Stimulated activated CD8-positive, alpha-beta memory T cell treated with anti-CD3 and anti-CD28 coated beads, Interleukin-7, amount 100 ng/mL, for 1 hour (primary cell): ENCODE measurements at places on chromosomes 4 and X.

DNA sequence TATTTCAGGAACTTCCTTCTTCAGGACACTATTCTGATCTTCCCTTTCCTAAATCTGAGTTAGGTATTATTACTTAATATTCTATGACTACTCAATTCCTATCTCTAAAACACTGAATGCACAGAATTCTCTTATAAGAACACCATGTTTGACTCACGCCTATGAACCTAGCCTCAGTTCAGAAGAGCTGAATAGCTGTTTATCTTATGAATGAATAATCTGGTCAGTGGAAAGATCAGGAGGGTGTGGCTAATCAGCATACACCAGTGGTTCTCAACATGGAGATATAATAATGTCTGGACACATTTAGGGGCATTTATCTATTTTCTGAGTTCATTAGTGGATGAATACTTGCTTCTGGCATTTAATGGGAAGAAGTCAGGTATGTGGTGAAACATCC, 24.2 kb downstream of the EPHA5 start:
- no peak for DNase-seq

DNA sequence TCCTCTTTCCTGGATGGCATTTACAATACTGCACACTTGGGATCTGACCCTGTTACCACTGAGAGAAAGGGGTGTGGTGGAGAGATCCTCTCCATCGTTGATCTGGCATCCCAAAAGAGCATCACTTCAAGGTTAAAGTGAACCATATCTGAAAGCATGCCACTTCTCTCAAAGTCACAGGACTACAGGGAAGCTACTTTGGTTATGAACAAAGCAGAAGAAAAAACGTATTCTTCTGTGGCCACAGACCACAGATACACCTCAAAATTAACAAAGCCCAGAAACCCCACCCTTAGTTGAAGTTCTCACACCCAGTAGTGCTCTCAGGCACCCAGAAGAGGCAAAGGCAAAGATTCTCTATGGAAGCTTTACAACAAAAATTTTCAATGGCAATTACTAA, 108.3 kb downstream of the JADE1 start:
- DNase-seq, result no peak

DNA sequence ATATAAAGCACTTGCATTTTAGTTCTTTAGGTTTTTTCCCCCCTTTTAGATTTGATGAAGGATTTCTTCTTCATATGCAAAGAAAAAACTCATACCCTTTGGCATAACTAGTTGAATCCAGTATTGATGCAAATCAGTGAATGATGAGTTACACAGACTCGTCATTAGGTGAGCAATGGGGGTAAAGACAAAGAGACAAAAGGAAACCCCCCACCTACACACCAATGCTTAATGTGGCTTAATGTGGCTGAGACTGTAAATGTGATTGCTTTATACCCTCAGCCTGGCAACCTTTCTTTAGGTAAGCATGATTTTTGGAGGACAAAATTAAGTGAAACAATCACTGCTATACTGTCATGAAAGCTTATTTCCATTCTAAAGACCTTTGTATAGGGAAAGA, 39.5 kb downstream of the CD40LG start:
- no peak for DNase-seq

DNA sequence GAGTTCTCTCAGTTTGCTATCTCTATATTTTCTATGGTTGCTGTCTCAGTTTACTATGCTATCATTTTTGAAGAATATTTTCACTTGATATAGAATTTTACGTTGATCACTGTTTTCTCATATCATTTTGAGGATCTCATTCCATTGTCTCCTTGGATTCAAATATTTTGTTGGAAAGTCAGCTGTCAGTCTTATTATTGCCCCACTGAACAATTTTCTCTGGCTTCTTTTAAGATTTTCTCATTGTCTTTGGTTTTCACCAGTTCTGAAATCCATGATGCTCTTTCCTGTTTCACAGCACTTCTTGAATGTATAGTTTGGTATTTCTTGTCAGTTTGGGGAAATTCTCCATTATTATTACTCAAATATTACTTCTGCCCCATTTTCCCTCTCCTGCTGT, 81.1 kb downstream of the ENPP6 start:
- DNase-seq, result no peak

DNA sequence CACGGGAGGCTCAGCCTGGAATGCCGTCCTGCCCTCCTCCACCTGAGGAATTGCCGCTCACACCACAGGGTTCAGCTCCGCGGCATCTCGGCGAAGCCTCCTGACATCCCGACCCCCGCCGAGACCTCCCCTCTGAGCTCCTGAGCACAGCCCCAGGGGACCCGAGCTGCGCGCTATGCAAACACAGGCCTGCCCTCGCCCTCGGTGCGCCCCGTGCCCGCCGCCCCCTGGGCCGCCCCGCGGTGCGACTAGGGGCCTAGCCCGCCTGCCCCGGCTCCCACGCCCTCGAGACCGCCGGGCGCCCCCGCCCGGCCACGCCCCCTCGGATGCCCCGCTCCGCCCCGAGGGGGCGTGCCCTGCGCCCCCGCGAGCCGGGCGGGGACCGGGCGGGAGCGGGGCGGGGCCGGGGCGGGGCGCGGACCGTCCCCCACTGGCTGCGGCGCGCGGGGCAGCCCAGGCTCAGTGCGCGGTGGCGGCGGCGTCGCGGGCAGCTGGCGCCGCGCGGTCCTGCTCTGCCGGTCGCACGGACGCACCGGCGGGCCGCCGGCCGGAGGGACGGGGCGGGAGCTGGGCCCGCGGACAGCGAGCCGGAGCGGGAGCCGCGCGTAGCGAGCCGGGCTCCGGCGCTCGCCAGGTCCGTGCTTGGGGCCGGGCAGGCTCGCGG, at the start of gene FGFR3:
FGFR3 (plus strand) TSS at position 462 of the 664 bp plus-strand sequence. CDS start 642 bp downstream, outside the sequence.
- no peak for DNase-seq

- no peak for DNase-seq
These were observed 169.9 kb downstream of the DHRSX start for GRCh38 chrX:2330910-2331309.

DNA sequence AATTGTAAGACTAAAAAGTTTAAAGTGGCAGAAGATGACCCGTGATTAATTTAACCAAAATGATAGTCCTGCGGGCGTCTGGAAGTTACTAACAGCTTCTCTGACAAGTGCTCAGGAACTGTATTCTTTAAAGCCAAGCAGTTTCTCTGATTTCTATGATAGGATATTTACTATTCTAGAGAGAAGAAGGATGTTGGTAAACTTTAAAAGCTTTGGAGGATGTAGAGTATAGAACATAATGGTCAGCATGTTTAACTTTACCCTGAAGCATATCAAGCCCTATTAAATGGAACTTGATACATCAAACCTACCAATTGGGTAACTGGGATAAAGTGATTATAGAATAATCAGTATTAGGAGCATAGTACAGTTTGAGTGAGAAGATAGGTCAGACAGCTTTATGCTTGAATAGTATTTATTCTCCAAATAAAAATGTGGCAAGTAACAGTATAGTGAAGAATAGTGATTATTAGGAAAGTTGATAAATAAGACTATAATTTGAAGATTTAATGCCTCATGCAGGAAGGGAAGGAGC, 1.8 kb downstream of the STIM2 start:
- no peak for DNase-seq

DNA sequence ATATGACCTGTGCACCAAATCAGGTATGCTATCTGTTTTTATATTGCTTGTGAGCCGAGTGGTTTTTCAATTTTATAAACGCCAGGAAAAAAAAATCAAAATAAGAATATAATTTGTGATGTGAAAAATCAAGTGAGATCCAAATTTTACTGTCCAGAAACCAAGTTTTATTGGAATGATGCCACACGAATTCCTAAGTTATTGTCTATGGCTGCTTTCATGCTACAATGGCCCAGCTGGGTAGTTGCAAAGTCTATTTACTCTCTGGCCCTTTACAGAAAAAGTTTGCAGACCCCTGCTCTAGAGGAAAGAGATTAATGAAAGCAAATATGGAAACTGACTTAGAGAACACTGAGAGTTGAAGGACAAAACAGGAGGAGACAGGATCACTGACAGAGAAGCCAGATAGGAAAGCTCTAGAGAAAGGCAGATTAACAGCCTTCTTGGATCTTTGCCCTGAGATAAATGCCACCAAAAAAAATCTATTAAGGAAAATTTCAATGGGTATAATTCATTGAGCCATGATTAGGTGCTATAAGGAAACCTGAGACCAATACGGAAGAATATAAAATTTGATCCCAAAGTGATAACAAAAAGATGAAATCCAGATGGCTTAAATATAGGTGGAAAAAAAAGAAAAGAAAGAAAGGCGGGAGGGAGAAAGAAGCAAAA, 29.8 kb downstream of the PRSS12 start:
- no peak for DNase-seq

GRCh38 chr4:85610450-85610849, 135.5 kb downstream of the ARHGAP24 start:
- DNase-seq, result no peak

GRCh38 chr4:154406018-154406795, 85.4 kb downstream of the DCHS2 start:
- no peak for DNase-seq

- no peak for DNase-seq
These were observed 68.0 kb downstream of the SNX12 start for GRCh38 chrX:71000139-71000538.

DNA sequence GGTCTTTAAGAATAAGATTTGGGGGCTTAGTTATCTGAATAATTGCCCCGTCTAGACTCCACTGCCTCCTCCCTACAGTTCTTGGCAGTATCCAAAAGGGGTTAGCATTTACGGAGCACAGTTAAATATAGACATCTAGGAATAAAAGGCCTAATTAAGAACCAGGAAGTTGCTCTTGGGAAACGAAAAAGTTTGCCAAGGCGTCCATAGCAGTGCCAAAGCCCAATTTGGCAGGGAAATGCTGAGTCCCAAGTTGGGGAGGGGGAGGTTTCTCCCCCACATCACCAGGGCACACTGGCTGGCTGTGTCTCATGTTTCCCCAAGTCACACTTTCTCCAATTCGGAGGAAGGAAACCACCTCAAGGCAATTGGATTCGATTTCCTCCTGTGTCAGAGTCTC, 338.7 kb downstream of the FBXW7 start:
- no peak for DNase-seq

GRCh38 chr4:81628489-81628888, 156.8 kb upstream of the RASGEF1B start:
- DNase-seq, result no peak

DNA sequence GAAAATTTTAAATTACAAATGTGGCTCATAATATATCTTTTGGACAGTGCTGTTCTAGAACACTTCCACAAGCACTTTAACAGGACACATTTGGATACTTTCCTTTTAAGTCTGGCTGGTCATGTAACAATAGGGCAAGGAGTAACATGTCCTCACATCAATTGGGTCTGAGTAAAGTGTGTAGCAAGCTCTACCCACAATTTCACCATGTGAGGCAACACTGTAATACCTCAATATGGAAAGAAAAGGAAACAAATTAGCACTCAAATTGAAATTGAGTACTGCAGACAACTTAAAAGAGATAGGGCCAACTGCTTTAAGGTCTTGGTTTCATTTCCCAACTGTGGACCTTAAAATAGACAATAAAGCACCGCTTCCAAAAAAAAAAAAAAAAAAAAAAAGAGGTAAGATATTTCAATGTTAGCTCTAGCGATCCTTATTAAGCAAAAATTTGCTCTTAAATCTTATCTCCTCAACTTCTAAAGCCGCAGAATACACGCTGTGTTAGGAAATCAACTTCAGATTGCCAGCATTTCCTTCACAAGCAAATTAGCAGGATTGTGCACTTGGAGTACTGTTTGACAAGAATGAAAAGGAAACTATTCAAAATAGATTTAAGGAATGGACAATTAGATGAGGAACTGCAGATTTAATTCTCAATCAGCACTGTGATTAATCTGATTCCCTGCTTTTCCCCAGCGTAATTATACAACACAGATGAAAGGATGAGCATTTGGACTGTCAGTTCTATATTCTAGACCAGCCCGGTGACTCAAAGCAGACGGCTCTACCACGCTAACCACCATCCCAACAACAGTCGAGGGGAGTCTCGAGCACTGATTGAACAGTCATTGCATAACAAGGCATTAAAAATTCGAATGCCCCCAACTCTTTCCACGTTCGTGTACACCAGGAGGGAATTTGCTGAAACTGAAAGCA, 1.6 kb downstream of the CASK start:
- no peak for DNase-seq

DNA sequence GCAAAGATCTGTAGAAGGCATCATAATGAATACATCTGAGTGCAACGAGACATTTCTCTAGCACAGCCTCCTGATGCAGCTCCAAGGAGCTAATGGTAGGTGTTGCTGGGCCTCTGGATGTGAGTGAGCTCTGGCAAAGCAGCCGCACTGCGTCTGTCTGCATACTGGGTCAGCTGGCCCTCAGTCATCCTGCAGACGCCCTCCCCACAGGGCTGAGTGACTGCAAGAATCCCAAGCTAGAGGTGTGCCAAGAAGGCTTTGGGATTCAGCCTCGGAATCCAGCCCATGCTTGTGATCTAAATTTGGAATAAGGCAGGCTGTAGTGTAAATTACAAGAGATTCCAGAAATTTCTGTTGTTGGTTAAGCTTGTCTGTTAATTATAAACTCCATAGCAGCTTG, 18.5 kb downstream of the HERC3 start:
- DNase-seq, result no peak

GRCh38 chr4:75542824-75543223, 13.0 kb upstream of the ODAPH start:
- no peak for DNase-seq

DNA sequence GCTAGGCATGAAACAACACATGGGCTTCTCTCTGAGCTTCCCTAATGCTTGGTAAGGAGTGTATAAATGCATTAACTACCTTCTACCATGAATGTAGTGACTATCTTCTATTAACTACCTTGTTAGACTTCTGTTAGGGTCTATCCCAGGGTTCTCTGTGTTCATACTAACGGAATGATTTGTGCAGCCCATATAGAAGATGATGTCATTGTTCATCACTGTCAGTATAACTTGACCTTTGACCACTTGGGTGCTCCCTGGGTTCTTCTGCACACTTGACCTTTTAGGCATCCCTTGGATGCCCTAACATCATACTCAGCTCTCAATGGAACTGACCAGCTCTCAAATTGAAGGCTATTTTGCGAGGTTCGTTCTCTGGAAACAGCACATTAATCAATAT, 30.8 kb upstream of the CT47C1 start:
- no peak for DNase-seq

DNA sequence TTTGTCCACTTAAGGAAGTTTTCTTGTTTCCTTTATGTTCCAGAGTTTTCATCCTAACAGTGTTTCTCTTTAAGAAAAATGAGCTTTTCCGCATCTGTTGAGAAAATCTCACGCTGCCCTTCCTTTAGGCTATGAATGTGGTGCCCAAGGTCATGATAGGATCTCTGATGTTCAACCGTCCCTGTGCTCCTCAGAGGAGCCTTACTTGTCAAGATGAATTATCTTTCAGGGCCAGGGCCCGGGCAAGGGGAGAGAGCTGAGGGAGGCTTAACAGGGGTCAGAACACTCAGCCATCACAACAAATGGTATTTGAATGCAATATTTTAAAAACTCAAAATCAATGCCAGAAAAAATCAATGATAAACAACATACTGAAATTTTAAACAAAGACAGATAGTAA, 6.2 kb upstream of the NELFA start:
- no peak for DNase-seq

GRCh38 chr4:97110506-97110905, 1032.8 kb downstream of the STPG2 start:
- DNase-seq, result no peak

DNA sequence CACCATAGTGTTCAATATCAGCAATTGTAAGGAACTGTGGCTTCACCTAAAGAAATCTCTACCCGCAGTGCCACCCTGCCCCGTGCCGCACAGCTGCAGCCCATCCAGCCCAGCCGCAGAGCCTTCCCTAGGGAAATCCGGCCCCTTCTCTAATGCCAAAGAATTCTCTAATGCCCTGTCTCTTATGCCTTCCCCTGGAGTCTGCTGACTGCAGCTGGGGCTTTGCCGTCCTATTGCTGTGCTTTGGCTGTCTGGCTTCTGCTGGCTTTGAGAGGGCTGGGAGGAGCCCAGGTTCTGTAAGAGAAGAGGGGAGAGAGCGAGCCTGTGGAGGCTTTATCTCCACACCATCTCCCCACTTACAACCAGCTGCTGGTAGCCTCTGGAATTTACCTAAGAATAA, 85.9 kb upstream of the HELT start:
- DNase-seq, result no peak
